ENCODE measurements at places on chromosomes 6 and 20.
A peak's percentile ranks its signal among the peaks of the same experiment; 100 is the strongest.

- DNase-seq = no peak
These were observed 126.7 kb upstream of the RREB1 start for GRCh38 chr6:6980999-6981597.

GRCh38 chr20:34475979-34476736 is 40.1 kb upstream of the DYNLRB1 start:
- DNase-seq = peak; percentile 10

GRCh38 chr6:25671652-25672051 is 19.6 kb downstream of the SCGN start:
- no peak for DNase-seq

GRCh38 chr6:29251736-29252135 is 49.8 kb upstream of the OR14J1 start:
- no peak for DNase-seq

DNA sequence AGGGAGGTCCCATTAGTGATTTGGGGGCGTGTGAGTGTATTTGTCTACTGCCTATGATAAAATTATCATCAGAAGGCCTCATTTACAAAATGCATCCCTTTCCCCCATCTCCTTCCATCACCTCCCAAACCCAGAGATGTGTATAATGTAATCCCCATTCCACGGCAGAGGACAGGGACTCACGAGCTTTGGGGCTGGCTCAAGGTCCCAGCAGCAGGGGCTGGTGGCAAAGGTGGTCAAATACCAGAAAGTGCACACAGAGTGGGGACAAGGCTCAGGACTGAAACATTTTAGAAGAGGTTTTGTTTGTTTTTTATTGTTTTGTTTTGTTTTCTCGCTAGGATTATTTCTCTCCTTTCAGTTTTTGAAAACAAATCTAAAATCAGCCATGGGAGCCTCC is 68.5 kb upstream of the TOP1 start:
- DNase-seq = no peak

All from stimulated activated CD8-positive, alpha-beta memory T cell treated with anti-CD3 and anti-CD28 coated beads, Interleukin-7, amount 100 ng/mL, for 4 hours (primary cell).